ENCODE measurements at places on chromosomes 5 and 9.
A peak's percentile ranks its signal among the peaks of the same experiment; 100 is the strongest.

- no peak for DNase-seq
These were observed 61.5 kb upstream of the ANXA1 start for GRCh38 chr9:73090214-73090613.

GRCh38 chr9:21555911-21556310 is 73.8 kb upstream of the IFNE start:
- DNase-seq: no peak

DNA sequence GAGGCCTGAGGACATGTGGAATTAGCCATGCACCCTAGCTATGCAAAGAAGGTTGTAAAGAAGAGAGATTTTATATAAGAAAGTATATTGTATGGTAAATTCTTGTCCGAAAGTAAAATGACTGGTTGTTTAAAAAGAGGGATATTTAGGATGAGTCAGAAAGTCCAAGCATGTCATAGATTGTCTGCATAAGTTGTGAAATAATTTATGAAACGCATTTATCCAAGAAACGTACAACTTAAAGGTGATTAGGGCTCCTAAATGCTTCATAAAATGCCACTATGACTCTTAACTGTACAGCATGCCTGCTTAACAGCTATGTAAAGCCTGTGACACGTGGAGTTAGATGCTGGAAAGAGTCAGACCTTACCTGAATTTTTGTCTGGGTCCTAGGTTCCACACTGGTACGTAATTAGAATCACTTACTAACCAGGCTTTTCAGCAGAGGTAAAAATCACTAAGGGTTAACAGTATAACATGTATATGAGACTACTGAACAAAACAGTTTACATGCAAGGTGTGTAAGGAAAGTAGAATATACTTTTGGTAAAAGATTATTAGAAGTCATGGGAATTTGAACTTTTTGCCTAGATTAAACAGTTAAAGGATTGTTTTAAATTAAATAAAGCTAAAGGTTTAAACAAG is 37.0 kb upstream of the ARL15 start:
- no peak for DNase-seq

DNA sequence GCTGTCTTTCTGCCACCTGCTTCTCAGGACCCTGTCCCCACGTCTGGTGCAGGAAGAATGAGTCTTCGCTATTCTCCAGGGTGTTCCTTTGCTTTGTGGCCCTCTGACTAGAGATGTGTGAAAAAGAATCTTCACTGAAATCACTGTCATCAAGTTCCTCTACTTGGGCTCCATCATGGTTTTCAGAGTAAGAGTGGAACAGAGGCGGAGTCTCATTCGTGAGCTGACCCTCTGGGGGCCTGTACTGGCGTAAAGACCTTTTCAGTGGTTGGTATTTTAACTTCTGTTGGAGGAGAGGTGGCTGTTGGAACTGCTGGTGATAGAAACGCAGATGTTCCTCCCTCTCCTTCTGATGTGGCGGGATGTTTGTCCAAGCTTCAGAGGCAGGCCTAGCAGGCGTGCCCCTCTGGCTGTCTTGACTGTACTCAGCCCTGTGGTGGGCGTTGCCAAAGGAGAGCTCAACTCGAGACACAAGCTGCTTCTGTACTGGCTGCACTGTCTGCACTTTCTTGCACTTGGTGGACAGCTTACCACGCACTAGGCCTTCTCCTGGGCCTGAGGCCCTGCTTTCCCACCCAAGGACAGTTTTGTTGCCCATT is 72.0 kb downstream of the KIF24 start:
- DNase-seq: no peak

- DNase-seq: peak; percentile 57
These were observed 15.5 kb downstream of the AKNA start for GRCh38 chr9:114371973-114372917.

GRCh38 chr9:115922444-115922843 is 231.1 kb upstream of the PAPPA start:
- DNase-seq: no peak

- DNase-seq: no peak
These were observed 137.9 kb downstream of the SEC61B start for GRCh38 chr9:99360026-99360425.

GRCh38 chr9:90189306-90189705 is 453.3 kb downstream of the DIRAS2 start:
- no peak for DNase-seq
